ENCODE measurements at places on chromosomes 1 and 21.
A peak's percentile ranks its signal among the peaks of the same experiment; 100 is the strongest.

DNA sequence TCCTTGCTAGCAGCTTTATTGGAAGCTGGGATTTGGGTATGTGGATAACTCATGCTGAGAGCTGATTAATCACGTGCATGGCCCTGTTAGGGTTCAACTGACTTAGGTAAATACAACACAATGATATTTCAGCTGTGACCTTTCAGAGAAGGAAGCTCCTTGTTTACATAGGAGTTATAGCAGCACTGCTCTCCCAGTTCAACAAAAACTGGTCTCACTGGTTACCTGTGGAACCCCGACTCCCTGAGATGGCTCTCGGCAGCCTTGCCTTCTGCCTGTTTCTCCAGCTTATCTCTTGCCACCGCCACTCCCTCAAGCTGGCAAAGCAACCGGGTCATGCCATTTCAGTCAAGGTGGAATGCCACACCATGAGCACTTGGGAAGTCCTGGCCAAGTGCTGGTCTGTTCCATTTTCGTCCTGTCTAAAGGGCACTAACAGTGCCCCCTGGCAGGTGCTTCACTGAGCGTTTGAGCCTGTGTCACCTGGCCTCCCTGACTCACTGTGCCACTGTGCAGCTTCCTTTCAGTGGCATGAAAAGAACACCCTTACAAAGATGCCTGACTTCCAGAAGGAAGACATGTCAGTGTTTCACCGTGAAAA is 31.6 kb downstream of the DOP1B start:
- no peak for DNase-seq

DNA sequence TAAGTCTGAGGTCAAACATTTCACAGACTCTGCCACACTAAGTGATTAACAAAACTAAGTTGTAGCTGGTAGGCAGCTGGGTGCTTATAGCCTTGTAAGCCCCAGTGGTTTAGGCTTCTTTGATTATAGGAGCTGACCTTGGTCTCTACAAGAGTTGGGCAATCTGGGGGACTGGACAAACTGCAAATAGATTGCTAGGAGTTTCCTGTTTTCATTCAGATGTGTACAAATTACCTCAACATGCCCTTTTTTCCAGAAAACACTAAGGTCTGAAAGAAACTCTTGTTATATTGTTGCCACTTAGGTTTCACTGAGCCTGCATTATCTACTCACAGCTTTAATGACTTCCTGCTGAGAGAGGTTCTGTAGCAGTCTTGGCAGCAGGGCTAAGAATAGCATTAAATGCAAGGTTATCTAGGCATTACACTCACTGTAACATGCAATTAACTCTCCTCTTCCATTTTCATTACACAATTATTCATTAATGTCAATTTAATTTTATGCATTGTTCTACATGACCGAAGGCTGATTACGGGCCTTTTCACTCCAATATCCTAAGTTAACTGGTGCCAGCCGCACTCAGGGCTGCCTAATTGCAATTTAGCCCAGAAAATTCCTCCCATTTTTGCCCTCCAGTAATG is 314.0 kb downstream of the LMO4 start:
- no peak for DNase-seq

DNA sequence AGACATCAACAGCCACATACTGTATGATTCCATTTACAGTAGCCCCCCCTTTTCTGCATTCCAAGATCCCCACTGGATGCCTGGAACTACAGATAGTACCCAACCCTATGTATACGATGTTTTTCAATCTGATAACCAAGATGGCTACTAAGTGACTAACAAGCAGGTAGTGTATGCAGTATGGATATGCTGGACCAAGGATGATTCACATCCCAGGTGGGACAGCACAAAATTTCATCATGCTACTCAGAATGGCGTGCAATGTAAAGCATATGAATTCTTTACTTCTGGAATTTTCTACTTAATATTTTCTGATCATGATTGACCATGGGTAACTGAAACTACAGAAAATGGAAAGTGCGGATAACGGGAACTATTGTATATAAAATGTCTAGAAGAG is 30.0 kb upstream of the MRPS6 start:
- no peak for DNase-seq

DNA sequence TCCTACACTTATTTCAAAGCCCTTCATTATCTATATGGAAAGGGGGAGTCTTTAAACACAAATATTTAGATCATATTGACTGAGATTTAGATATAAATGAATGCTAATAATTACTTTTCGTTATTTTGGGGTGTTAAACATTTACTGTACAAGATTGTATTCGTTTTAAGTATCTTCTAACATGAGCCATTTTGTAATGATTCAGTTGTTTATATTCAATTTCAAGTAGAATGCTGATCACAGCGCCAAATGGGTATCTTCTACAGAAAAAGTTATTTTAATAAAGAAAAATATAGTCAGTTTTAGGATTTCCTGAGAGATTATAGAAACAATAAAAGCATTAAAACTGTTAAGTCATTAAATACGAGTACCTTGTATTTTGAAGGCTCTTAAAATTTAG is 104.5 kb upstream of the HNRNPU start:
- DNase-seq = no peak

GRCh38 chr1:165645654-165646366 is 14.8 kb downstream of the MGST3 start:
- no peak for DNase-seq

- no peak for DNase-seq
These were observed 60.1 kb downstream of the MAP10 start for GRCh38 chr1:232865102-232865931.

DNA sequence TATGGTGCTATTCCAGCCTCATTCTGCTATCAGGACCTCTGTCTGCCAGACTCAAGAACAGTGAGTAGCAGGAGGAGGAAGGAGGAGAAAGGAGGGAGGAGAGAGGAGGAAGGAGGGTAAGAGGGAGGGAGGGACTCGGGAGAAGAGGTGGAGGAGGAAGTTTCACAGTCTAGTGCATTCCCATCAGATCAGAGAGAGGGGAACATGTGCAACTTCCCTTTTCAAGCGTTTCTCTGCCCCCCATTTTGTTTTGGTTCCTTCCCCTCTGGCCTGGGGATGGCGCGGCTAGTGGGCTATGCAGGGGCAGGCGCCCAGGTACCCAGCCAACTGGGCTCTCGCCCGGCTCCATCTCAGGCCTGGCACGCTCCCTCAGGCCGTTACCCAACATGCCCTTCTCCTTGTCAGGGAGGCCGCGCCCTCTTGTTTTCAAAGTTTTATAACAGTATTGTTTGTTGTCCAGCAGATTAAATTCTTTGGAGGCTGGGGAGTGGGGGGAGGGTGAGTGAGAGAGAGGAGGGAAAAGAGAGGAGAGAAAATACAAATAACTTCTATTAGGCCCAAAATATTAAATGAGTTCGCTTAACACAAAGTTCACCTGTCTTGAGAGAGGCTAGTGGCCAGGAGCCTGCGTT is 56.0 kb downstream of the CD46 start:
- DNase-seq = peak; percentile 41

DNA sequence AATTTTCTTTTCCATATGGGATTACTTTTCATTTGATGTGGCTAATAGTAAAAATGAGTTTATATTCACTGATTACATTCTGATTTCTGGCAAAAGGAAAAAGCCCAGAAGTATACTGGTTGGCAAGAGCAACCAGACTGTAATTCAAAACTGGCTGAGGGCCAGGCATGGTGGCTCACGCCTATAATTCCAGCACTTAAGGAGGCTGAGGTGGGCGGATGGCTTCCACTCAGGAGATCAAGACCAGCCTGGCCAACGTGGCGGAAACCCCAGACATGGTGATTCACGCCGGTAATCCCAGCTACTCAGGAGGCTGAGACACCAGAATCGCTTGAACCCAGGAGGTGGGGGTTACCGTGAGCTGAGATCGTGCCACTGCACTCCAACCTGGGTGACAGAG is 14.5 kb downstream of the SYT11 start:
- no peak for DNase-seq

GRCh38 chr1:77308889-77309621 is 27.2 kb downstream of the AK5 start:
- no peak for DNase-seq

DNA sequence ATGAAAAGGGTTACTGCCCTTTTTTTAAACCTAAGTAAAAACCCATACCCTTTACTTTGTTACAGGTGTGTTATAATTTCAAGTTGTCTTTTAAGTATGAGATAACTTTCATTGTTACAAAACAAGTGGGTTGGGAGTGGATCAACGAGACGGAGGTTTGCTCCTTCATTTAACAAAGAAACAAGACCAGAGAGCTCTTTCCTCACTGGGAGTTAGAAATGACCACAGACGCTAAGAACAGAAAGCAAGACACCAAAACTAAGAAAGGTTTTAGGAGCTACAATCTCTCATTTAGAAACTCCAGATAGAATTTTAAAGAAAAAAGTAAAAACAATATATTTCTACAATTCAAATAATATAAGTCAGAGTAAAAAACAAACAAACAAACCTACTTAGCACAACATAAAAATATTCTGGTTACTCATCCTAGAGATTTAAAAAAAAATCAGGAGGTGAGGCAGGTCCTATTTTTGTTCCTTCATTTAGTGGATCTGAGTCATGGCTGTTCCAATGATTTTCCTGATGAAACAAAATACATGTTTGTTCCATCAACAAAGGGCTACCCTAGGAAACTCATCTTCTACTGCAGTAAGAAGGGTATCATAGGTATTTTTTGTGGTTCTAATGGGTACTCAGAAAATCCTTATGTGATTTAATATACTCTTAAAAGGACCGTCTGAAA is 33.0 kb downstream of the APP start:
- no peak for DNase-seq

GRCh38 chr1:243623841-243624240 is 226.2 kb downstream of the AKT3 start:
- DNase-seq = no peak

DNA sequence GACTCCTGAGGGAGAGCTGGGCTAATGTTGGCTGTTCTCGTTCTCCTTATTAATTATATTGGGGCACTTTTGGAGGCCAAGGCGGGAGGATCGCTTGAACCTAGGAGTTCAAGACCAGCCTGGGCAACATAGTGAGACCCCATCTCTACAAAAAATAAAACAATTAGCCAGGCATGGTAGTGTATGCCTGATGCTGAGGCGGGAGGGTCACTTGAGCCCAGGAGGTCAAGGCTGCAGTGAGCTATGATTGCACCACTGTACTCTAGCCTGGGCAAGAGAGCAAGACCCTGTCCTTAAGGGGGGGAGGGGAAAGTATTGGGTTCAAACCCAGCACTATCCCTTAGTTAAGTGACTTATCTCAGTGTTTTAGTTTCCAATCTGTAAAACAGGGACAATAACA is 70.0 kb upstream of the NBPF3 start:
- no peak for DNase-seq

DNA sequence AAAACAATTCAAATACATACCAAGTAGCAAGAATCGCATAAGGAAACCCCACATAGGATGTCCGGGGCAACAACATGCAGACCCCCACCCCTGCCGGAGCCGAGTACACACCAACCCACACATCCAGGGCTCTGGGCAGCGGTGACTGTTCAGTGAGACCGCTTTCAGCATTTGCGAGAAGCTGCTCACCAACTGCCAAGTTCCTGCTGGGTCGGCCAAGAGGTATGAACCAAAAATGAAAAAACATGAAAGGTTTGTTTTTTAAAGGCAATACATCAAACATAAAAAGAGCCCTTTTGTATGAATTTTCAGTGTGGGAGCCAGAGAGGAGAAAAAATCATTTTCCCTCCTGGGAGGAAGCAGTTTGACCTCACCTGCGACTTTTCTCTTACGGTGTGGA is 92.3 kb downstream of the SIM2 start:
- DNase-seq = no peak

GRCh38 chr1:96508233-96508632 is 213.4 kb upstream of the PTBP2 start:
- DNase-seq = no peak

DNA sequence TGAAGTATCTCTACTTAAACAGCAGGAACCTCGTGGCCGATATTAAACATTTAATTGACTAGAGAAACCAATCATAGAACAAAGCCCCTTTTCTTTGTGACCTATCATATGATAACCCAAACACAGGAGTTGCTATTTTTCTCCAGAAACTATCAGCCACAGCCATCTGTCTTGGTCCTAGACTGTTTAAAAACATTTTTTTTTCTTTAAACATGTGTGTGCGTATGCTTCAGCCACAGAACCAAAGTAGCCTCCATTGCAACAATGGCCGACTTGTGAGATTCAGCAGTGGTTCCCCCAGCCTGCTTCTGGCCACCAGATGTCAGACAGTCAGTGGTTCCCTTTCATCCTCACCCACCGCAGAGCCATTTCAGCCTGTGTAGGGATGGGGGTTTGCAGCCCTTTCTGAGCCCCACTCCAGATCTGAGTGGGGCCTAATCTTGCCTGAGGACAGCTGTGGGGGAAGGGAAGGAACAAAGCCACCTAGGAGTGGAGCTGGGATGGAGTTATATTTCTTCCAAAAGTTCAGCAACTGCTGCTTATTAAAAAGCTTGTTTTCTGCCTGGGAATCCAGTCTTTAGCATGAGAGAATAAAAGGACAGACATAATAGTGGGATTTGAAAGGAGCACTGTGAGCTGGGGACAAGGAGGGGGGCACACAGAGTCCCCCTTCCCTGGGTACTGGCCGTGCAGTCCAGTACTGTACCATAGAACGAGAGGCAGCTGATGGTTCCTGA is 11.7 kb upstream of the IGSF3 start:
- no peak for DNase-seq

DNA sequence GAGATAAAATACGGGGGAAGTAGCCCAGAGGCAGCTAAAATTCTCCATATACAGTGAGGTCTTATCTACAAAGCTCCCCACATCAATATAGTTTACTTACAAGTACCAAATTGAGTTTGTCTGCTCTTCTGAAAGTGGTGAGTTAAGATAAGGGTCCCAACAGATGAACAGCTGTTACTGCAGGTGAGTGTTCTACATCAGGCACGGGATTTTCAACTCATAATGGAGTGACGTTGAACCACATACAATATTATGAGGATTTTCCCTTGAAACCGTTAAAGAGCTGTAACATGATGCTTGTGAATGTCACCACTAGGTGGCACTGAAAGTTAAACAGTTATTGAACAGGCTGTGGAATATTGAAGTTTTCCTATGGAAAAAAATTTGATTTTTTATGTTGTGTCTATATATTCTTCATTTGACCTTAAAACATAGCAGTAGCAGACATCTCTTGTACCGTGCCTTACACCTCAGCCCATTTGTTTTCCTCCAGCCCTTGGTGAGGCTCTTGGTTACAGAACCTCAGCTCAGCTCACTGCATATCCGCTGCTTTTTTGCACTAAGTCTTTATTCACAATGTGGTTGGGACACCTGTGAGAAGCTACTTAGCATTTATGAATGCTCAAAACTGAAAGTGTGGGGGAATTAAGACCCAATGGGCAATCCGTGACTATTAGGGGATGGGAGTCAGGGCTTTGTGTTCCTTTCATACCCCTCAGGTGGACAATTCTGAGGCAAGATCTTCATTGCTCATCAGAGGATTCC is 23.2 kb downstream of the CD1D start:
- peak; percentile 36 for DNase-seq

- no peak for DNase-seq
These were observed 34.4 kb downstream of the WNT9A start for GRCh38 chr1:227913396-227913763.

GRCh38 chr1:248853663-248854375 is 5.1 kb downstream of the ZNF692 start:
- DNase-seq = no peak

Data from AML-193 (cell line).